ENCODE measurements at places on chromosomes 7 and 10.

DNA sequence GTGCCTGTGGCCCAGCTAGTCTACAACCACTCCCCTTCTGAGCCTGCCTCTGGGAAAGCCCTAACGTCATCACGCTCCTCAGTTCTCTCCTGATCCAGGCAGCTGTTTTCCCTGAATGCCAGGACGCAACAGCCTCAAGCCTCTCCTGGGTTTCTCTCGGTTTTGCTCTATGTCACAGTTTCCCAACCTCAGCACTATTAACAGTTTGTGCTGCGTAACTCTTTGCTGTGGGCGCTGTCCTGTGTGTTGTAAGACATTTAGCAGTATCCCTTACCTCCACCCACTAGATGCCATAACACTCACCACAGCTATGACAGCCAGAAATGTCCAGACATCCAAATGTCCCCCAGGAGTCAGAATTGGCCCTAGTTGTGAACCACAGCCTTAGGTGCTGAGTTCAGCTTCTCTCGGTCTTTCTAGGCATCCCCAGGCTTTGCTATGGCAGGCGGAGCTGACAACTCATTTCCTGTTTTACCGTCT is 226.3 kb upstream of the NPVF start:
- no peak for DNase-seq

GRCh38 chr10:680146-680545 is 9.3 kb downstream of the DIP2C start:
- no peak for DNase-seq

GRCh38 chr7:117944886-117945285 is 71.6 kb upstream of the CTTNBP2 start:
- DNase-seq, result no peak

- DNase-seq, result no peak
These were observed 59.6 kb downstream of the ZRANB1 start for GRCh38 chr10:125001313-125002046.

DNA sequence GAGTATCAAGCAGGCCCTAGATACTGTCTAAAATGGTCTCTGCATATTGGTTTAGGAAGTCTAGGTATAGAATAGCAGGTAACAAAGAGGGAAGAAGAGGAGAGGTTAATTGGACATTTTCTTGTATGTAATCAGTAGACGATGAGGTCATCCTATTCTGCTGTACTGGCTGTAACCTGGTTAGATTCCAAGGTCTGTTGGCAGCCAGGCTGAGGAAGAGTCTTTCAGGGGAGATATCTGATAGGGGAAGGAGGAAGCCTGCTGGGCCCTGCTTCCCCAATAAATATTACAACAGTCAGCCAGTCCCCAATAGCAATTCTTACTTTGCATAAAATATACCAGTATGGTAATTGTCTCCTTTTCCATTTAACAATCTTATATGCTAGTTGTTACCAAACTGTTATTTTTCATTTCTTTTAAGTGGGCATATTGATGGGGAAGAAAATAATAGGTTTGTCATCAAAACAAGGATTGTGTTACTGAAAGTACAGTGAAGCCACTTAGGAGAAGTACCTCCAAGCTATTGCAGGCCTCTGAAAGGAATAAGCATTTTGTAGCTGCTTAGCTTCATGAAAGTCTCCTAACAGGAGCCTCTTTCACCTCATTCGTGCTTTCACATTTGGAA is 186.4 kb downstream of the LRRC4 start:
- DNase-seq, result no peak

DNA sequence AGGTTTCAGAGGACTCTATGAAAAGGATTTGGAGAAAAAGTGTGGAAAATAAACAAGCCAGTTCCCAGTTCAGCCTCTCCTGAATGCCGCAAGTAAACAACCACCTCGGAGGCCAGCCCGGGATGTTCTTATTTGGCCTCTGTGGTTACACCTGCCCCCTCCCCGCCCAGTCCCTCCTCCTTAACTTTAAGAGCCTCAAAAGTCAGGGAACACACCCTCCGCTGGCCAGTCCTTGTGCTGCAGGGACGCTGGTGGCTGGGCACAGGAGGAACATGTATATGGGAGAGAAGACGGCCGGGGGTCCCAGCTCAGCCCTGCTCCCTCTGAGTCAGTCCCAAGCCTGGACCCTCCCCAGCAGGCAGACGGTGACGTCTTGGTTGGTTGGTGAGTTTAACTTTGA is 6.1 kb downstream of the CHST3 start:
- DNase-seq, result no peak

- no peak for DNase-seq
These were observed 104.7 kb downstream of the GPR85 start for GRCh38 chr7:112981966-112982365.

DNA sequence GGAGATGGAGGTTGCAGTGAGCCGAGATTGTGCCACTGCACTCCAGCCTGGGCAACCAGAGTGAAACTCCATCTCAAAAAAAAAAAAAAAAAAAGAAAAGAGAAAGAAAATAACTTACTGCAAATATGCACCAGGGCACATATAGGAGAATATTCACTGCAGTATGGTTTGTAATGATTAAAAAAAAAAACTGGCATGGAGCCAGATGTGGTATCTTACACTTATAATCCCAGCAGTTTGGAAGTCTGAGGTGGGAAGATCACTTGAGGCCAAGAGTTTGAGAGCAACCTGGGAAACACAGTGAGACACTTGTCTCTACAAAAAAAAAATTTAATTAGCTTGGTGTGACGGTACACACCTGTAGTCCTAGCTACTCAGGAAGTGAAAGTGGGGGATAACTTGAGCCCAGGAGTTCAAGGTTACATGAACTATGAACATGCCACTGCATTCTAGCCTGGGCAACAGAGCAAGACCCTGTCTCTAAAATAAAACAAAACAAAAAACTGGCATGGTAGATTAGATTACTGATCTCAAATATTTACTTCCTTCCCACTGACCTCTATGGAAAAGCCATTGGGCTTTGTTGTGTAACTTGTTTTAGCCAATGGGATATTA is 85.6 kb downstream of the MICU1 start:
- no peak for DNase-seq

Data from GDM1 (cell line).